Iris pigment epithelial cell (primary cell): ENCODE measurements at places on chromosomes 2 and 18.
A peak's percentile ranks its signal among the peaks of the same experiment; 100 is the strongest.

DNA sequence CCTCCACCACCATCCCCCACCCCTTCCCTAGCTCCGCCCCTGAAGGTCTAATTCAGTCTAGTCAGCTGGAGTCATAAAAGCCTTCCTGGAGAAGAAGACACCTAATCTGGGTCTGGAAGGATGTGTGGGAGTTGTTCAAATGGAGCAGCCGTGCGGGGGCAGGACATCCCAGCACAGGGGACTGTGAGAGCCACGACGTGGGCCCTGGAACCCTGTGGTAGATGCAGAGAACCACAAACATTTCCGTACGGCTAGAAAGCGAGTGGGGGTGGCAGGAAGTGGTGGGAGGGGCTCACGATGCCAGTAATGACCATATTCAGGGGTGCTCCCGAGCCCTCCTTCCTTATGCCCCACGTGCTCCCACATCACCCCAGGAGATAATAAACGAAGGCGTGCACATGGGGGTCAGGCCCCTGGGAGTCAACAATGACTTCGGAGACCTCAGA lies 20.9 kb upstream of the COL6A3 start:
- peak; percentile 87 for DNase-seq

GRCh38 chr2:20737505-20737904 lies 70.6 kb downstream of the GDF7 start:
- DNase-seq = no peak

- DNase-seq = no peak
Observed at GRCh38 chr18:49612515-49613033, 50.7 kb downstream of the LIPG start.

DNA sequence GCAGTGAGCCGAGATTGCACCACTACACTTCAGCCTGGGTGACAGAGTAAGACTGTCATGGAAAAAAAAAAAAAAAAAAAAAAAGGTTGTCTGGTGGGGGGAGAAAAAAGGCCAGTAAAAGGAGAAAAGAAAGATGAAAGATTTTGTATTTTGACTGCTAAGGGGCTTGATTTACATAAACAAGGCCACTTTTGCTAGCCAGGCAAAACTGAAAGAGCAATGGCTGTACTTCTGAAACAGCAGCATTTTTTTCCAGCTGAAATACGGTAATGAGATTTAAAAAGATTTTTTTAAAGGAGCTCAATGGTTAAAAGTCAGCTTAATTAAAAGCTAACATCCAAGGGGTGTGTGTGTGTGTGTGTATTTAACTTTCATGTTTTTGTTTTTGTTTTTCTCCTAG lies 11.3 kb upstream of the OXER1 start:
- DNase-seq = no peak

DNA sequence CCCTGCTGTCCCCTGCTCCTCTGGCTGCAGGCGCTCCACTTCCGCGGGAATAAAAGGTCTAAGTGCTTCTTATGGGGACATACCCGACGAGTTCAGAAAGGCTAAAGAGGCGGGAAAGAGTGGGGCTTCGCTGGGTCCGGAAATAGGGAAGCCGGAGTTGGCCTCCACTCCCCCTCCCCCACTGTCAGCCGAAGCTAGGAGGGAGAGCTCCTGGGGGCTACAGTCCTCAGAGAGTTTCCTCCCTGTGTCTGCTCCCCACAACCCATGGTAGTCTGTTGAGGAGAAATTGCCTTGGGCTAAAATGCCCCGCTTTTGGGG lies 7.2 kb downstream of the GAD1 start:
- DNase-seq = no peak

DNA sequence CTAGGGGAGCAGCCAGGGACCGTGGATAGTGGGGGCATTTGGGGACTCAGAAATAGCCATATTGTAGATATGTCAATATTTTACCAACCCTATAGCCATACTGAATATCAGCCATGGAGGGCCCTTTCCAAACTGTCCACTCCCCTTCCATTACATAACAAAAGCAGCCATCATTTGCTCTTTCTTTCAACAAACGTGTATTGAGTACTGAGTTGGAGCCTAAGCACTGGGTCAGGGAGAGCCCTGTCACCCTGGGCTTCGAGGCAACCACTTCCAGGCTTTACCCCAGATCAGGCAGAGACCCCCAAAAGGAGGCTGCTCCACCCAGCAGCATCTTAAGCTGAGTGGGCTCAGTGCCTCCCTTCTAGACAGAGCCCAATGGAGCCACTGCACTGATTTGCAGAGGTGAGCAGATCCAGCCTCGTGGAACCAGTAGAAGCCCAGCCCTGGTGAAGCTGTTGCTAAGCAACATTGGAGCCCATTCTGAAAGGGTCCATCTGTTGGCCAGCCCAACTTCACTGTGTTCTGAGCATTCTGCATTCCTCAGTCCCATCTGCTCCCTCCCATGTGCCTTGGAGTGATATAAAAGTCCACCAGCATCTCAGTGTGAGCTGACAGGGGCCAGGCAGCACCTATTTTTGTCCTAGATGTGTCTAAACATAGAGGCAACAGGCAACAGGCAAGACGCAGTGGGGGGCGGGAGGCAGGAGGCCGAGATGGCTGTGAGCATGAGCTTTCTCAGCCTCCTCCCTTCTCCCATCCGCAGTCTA lies 112.1 kb downstream of the PLB1 start:
- DNase-seq = no peak

GRCh38 chr18:36099311-36099710 lies 29.8 kb downstream of the SLC39A6 start:
- DNase-seq = no peak

DNA sequence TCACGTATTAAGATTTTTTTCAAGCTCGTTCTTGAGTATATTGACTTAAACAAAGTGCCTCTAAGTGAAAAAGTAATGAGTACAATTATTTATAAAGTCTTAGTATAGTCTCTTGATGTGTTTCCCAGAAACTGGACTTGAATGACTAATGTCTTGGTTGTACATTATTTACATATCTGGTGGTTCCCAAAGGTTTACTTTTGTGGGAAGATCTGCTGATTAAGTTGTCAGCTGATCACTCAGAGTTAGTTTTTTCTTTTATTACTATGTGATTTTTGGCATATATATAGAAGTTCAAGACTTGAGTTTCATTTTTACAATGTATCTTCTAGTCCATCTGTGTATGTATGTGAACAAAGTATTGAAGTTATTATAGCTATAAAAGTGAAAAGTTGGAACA lies 29.5 kb downstream of the RNF144A start:
- DNase-seq = peak; percentile 95

DNA sequence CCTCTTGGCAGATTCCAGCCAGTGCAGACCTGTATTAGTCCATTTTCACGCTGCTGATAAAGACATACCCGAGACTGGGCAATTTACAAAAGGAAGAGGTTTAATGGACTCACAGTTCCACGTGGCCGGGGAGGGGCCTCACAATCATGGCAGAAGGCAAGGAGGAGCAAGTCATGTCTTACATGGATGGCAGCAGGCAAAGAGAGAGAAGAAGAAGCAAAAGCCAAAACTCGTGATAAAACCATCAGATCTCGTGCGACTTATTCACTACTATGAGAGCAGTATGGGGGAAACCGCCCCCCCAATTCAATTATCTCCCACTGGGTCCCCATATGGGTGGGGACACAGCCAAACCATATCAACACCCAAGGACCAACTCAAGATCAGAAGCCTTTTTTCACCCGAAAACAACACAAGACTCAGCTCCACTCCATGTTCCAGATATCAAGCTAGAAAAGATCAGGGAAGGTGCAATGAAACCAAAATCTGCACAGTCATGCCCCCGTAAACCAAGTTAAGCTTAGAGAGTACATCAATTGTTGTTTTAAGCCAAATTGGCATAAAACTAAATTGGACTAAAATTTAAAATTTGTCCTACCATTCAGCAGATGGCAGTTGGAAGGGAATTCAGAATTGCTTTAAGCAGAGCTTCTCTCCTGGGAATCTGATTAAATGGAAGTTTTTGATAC lies 55.6 kb upstream of the FAM124B start:
- DNase-seq = no peak

- no peak for DNase-seq
Observed at GRCh38 chr18:74367905-74368304, 52.3 kb downstream of the C18orf63 start.

GRCh38 chr2:104337869-104338268 lies 516.0 kb upstream of the POU3F3 start:
- DNase-seq = no peak

- DNase-seq = peak; percentile 28
Observed at GRCh38 chr2:71466301-71467179, 13.2 kb downstream of the DYSF start.

- DNase-seq = no peak
Observed at GRCh38 chr18:13028869-13029268, 37.7 kb downstream of the CEP192 start.

DNA sequence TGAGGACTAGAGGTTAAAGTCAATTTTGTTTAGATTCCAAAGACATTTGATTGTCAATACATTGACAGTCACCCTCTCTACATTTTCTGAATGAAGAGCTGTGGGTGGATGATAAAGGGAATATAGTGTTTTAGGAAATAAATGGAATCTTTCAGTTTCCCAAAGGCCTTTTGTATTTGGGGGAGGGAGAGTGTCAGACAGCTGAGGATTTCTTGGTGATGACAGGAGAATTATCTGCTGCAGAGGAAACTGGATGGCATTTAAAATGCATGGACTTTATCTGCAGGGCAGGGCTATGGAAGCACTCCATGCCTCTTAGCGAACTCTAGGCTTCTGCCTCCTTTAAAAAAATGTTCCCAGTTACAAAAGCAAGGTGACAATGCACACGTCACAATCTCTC lies 195.1 kb downstream of the KCNS3 start:
- no peak for DNase-seq

- DNase-seq = no peak
Observed at GRCh38 chr2:229378386-229378785, 107.3 kb upstream of the PID1 start.

GRCh38 chr2:200772620-200773019 lies 39.1 kb upstream of the BZW1 start:
- no peak for DNase-seq

GRCh38 chr18:22822024-22822423 lies 111.1 kb upstream of the RBBP8 start:
- DNase-seq = peak; percentile 82

DNA sequence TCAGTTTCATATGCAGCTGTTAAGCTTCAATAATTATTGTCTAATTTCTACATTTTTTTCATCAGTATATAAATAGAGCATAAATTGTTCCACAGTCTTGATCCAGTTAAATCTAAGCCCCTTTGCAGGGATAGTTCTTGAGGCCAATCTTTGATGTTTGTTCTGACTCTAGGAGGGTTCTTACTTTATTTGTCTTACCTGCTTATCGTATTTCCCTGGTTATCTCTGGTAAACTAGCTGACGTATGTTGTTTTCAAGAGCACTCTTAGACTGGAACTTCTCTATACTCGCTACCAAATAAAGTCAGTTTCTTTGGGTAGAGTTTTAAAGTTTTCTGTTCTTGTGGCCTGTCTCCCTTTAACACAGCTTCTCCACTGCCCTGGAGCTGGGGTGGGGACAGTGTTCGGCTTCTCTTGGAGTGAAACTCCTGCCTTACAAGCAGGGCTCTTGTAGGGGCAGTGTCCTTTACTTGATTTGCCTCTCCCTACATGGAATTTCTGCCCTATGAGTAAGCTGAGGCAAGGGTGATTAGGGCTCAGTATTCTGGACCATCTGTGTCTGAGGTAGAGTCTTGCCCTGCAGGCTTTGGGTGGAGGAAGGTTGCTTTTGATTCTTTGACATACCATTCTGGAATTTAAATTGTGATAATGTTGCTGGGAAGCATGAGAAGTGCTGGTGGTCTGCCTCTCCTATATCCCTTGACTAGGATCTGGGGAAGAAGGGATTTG lies 90.3 kb downstream of the PTPN4 start:
- peak; percentile 19 for DNase-seq

GRCh38 chr2:236510034-236510433 lies 59.6 kb upstream of the ACKR3 start:
- DNase-seq = no peak

DNA sequence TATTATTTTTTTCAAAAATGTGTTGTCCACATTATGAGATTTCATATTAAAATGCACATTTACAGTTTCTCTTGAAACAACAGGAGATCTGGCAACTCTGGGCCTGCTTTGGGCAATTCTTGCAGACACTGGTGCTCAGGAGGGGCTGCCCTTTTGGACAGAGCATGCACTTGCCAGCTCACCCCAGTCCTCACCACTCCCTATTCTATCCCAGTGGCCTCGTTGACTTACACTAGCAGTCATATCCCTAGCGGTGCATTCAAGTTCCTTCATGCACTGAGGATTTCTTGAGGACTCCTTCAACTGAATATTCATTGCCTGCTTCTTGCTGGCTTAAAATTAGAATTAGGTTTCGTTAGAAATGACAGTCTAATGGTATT lies 87.9 kb upstream of the FHL2 start:
- DNase-seq = no peak

GRCh38 chr2:234764372-234764771 lies 187.4 kb upstream of the SH3BP4 start:
- no peak for DNase-seq

GRCh38 chr2:196415384-196415783 lies 224.1 kb upstream of the CCDC150 start:
- DNase-seq = no peak

GRCh38 chr2:205706769-205707381 lies 24.6 kb downstream of the NRP2 start:
- peak; percentile 98 for DNase-seq

DNA sequence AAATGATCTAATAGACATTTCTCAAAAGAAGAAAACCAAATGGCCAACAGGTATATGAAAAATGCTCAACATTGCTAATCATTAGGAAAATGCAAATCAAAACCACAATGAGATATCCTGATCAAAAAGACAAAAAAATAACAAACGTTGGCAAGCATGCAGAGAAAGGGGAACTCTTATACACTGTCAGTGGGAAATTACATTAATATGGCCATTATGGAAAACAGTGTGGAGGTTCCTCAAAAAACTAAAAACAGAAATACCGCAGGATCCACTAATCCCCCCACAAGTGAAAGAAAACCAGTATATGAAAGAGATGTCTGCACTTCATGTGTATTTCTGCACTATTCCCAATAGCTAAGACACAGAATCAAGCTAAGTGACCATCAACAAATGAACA lies 57.7 kb upstream of the CTIF start:
- no peak for DNase-seq

DNA sequence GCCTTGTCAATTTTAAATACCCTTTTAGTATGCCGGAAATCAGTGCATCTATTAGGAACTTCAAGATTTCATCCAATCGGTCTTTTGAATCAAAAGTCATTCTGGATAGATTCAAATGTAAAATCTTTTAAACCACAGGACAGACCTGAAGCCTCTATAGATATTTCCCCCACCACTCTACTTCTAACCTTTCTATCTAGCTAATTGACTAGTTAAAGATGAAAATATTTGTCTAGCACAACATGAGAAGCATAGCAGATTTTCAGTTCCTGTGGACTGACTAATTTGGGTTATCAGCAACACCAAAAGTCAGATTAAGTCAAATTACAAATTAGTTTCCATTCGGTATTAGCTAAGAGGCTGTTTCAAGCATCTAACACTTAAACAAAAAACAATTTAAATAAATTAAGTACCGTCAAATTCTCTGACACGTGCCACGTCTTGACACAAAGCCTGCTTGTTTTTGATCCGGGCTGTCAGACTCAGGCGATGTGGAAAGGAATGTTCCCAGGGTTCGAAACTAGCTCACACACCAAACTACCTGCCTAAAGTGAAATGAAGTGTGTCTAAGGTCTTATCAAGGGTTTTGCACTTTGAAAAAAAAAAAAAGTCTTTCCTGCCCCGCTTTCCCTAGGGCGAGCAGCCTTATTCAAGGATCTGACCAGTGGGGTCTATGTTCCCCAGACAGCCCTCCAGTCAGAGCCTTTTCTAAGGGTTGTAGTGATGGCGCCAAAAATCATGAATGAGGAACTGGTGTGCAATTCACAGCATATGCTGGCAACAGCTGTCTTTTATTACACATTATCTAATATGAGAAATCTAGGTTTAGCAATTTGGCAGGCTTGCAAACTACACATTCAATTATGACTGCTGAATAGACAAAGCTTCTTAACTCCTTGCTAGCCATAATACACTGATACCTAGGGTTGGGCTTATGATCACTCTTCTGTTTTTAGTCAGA lies 4.7 kb downstream of the CYTIP start:
- no peak for DNase-seq
